ENCODE measurements at places on chromosomes 16 and 17.

GRCh38 chr17:21213638-21214014, 335 bp downstream of the TMEM11 start:
- no peak for DNase-seq

GRCh38 chr17:10777131-10777807, 26.6 kb downstream of the TMEM238L start:
- no peak for DNase-seq

DNA sequence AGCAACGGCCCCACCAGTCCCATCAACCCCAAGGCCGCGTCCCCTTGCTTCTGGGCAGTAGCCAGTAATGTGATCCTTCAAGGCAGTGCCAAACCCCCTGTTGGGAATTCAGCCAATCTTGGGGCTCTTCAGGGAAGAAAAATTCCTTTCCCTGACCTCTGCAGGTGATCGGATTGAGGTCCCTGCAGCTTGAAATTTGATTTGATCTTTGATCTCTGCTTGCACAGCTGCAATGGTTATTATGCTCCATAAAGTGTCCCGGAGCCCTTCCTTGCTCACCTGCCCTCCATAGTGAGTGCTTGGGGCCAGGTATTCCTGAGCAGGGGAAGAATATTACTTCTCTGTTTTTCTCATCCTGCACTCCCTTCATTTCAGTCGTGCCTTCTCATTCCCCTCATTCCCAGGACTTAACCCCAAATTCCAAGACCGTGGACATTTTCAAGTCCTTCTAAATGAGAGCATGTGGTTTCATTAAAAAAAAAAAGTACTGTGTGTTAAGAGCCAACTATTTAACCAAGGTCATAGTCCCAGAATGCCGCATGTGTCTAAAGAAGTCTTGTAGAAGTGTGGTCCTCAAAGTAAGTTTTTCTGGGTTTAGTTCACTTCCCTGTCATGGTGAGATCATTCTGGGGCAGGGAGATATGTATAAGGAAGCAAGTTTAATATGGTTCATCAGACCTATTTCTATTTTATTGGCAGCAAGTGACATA, 56.3 kb downstream of the SOX9 start:
- DNase-seq: no peak

DNA sequence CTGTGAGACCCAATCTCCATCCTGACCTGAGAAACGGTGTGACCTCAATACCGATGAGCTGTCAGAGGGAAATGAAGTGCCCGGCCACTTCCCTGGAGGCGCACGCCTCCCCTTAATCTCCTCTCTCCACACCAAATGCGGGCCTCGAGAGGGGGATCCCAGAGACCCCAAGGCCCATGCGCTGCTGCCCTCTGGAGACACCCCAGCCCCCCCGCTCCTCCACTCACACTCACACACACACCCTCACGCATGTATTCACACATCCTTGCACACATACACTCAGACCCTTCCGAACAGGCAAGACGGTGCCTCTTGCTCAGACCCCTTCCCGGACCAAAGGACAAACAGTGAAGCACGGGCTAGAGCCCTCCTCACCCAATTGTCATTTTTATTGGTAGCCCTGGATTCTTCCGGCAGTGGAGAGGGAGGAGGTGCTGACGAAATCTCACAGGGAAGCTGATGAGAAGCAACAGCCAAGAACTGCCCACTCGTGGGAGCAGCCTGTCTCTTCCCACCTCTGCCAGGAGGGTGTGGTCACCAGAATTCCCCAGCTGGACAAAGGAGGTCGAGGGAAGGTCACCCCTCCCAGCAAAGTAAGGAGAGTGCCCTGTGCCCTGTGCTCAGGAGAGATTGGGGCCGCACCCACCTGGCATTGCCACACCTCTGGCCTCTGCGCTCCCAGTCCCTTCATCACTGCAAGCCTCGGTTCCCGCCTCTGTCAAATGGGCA, 136.0 kb upstream of the TNRC6C start:
- DNase-seq: no peak

- peak; percentile 49 for DNase-seq
Measured at GRCh38 chr16:88936556-88937205, 40.3 kb downstream of the CBFA2T3 start.

DNA sequence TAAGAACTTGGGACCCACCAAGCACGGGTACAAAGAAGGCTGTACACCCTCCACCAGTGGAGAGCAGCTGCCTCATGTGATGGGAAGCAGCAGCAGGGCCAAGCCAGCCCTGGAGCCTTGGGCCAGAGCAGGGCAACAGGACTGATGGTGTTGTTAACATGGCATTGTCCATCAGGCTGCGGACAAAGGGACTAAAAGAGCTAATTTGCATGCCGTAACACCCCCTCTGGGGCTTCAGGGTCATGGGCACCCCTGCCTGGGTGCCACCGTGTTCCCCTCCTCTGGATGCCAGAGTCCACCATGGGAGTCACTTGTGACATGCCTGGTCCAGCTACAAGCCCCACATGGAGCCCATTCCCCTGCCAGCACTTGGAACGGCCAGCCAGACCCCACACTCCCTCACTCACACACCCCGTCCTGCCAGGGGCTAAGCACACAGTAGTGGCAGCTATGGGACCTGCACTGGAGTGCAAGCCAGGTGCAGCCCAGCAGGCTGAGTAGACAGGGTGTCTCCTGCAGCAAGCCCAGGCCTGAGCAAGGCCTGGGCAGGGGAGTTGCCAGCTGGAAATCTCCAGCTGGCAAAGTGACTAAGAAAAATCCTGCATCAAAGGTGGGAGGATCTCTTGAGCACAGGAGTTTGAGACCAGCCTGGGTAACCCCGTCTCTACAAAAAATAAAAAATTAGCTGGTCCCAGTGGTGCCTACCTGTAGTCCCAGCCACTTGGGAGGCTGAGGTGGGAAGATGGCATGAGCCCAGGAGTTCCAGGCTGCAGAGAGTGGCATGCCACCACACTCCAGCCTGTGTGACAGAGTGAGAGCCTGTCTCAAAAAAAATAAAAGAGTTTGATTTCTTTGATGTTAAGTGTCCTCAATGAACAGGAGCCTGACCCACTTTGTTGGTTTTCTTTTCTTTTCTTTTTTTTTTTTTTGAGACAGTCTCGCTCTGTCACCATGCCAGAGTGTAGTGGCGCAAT, 33.7 kb downstream of the NOL11 start:
- no peak for DNase-seq

DNA sequence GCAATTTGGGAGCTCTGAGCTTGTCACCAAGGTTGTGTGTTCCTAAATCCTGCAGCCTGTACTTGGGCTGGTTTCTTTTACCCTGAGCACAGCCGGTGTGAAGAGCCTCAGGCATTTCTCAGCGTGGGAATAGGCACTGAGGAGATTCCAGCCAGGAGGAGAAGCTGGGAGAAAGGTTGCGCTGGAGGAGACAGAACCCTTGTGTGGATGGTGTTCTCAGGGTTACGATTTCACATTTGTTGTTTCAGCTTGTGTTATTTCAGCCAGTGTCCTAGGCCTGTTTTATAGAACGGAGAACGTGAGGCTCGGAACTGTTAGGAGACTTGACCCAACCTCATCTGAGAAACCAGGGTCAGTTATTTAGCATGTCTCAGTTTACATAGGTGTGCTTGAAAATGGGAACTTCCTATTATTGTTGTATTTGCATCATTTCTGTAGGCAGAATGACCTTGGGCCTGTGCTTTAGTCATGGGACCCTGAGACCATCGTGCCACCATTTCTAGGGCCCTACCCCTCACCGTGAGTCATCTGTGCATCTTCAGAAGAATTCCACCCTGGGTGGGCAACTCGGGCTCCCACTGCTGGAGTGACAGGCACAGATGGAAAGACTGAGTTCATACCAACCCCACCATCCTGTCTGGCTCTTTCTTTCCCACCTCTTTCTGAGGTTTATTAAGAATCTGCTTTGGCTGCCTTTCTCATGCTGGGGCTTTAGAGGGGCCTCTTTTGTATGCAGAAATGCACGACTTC, 134.9 kb downstream of the MSI2 start:
- DNase-seq: no peak

DNA sequence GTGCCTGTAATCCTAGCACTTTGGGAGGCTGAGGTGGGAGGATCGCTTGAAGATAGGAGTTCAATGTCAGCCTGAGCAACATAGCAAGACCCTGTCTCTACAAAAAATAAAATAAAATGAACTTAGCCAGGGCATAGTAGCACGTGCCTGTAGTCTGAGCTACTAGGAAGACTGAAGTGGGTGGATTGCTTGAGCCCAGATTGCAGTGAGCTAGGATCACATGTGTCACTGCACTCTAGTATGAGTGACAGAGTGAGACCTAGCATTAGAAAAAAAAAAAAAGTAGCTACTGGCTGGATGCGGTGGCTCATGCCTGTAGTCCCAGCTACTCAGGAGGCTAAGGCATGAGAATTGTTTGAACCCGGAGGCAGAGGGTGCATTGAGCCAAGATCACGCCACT, 6.0 kb downstream of the ADAP2 start:
- no peak for DNase-seq

- DNase-seq: no peak
Measured at GRCh38 chr16:30585022-30585399, 486 bp downstream of the ZNF785 start.

DNA sequence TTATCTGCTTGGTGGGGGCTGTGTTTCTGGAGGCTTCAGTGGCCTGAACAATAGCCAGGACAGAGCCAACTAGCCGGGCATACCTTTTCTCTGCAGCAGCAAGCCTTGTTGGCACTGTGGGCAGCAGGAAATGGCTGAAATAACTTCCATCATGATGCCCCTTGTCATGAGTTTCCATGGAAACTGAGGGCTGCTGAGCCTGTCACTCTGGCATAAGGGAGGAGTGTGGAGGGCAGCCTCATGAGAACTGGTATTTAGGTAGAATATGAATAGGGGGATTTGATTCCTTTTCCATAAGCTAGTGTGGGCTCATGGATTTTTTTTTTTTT, 39.4 kb downstream of the PLCG2 start:
- DNase-seq: no peak

DNA sequence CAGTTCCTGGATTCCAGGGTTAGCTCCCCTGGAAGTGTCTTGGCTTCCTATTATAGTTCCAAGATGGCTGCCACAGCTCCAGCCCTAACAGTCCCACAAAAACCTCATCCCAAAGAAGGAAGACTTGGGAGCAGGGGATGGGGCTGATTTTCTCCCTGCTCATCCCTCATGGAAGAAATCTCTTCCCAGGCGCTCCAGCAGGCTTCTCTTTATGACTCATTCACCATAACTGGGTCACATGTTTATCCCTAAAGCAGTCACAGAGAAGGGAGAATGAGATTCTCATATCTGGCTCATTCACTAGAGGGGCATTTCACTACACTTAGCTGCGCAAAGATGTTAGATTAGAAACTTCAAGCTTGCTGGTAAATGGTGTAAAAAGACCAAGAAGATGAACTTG, 206.5 kb upstream of the IRX3 start:
- DNase-seq: no peak

DNA sequence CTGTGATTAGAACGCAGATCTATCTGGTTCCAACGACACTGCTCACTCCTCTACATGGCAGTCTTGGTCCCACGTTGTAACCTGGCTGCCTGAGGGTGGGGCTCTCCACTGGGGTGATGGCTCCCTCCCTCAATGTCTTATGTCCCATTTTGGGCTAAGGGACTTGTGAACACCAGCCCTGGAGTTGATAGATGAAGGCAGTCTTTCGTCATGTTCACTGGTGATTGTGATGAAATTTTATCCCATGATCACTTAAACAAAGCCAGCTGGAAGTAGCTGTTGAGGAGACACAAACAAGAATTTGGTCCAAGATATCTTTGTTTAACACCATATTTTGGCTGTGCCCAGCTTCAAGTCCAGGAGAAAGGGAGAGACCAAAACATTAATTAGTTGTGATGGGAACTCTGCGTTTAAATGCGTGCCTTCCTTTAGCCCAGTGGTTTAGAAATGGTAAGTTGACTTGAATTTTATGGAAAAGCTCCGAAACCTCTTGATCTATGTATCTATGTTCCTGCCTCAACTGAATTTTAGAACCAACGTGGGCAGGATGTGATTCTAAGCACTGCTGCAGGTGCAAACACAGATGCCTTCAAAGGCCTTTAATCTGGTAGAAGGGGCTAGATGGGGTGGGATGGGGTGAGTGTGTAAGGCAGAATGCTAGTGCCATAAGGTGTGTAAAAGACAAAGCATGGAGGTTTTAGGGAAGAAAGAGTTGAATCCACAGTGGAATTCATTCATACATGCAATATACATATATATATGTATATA, 186.8 kb upstream of the IRX3 start:
- DNase-seq: no peak

DNA sequence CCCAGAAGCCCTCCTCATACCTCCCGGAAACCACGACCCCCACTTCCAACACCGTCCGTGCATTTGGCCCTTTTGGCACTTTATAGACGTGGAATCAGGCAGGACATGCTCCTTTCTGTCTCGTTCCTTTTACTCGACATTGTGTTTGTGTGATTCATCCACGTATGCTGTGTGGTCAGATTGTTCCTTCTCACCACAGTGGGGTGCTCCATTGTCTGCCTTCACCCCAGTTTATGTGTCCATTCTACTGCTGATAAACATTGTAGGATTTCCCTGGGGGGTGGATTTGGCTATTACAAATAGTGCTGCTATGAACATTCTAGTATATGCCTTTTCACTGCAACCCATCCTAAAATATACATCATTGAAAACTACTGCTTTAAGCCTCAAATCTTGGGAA, 28.9 kb upstream of the RPH3AL start:
- no peak for DNase-seq

- peak; percentile 45 for DNase-seq
Measured at GRCh38 chr17:57629470-57629869, 115.6 kb downstream of the CCDC182 start.

DNA sequence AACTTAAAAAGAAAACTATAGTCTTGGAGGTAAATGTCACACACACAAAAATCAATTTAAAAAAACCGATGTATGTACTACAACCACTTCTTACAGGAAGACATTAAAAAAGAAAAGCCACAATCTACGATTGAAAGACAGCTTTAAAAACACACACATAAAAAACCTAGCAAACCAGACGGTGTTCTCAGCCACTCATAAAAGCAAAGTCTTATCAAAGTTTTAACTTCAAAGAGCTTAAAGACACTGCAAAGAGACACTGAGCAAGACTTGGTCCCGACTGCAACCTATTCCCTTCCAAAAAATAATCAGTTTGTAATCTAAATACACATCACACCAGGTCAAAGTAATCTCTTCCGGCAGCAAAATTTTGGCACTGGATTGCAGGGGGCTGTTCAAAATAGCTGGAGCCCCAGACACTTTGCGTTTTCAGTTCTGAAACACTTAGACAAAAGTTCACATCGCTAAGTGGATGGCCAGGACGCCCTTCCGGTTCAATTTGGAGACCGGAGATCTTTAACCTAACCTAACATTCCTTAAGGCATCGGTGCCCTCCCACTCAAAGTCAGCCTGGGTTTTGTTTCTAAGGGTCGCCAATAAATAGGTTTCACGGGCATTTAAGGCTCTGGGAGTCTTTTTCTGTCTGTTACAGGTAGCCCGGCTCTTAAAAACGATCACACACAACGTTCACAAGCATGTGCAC, 2.6 kb downstream of the ZCCHC14 start:
- DNase-seq: no peak

Data from memory B cell (primary cell).